ENCODE measurements at places on chromosomes 1 and 21.

DNA sequence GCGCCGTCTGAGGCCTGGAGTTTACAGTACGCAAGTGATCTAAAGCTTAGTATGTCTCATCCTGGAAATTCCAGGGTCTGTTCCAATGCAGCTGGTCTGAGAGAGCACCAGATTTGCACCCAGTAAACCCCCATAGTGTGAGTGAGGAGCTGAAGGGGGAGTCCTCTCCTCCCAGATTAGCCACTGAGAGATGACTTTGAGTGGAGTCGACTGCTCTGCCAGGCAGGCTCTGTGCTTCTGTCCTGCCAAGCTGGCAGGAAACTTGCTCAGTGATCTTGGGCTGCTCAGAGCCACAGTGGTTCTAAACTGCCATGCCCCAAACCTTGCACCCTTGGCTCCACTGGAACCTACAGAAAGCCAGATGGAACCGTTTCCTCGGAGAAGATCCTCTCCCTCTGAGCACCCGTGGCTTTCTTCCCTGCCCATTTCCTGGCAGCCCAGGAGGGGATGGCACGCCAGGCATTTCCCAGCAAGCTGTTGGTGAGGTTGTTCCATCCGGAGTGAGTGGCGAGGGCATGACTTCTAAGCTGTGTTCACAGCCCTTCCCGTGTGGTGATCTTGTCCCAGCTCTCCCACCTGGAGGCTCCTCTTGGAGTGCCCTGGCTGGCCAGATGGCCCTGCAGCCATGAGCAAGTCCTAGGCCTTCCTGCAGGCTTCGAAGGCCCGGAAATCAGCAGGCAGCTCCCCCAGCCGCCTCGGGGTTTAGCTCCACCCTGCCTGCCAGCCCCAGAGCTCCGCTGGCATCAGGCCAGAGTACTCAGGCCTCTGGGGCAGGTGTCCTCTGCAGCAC is 125.9 kb upstream of the VAMP3 start:
- no peak for DNase-seq

DNA sequence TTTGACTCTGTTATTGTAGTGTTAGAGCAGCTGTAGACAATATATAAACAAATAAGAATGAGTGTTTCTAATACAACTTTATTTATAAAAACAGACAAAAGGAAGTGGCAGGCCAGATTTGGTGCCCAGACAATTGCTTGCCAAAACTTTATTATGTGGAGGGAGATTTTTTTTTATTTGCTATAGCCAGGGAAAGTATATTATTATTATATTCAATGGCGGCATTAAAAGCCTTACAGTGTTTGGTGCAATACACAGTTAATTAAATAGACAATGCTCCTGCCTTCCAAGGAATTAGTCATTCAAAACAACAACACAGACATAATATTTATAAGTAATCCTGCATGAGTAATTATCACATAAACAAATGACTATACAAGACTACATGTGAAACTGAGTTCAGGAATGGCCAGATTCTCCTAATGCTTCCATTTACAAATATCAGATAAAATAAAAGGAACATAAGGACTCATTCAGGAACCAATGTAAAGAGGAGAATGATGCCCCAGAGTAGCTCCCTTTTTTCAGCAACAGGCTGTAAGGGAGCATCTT is 10.6 kb upstream of the RC3H1 start:
- DNase-seq: no peak

- DNase-seq: no peak
Observed at GRCh38 chr1:162571696-162572095, 10.2 kb downstream of the UAP1 start.

DNA sequence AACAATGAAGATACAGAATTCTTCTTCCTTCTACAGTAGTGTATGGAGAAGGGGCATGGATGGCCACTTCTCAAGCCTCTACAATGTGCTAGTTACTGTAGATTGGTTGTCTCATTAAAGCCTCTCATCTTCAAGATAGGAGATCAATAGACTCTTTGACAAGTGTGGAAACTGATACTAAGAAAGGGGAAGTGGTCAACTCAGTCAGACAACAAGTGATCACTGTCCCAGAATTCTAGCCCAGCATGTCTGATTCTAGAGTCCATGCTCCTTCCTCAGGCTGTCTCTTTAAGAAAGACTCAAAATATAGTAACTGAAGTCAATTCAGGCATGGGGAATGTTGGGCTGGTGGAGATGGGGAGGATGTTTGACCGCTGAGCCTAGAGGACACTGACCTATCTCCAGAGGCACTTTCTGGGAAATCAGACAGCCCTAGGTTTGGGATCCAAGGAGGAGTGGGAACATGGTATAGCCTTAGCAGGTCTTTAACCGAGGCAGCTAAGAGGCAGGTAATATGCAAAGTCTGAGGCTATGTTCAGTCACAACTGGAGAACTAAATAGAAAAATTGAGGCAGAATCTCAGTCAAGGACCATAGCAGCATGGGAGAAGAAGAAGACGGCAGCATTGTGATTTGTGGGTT is 39.3 kb upstream of the EYA3 start:
- no peak for DNase-seq

- DNase-seq: no peak
Observed at GRCh38 chr1:223349241-223349640, 14.7 kb downstream of the SUSD4 start.

DNA sequence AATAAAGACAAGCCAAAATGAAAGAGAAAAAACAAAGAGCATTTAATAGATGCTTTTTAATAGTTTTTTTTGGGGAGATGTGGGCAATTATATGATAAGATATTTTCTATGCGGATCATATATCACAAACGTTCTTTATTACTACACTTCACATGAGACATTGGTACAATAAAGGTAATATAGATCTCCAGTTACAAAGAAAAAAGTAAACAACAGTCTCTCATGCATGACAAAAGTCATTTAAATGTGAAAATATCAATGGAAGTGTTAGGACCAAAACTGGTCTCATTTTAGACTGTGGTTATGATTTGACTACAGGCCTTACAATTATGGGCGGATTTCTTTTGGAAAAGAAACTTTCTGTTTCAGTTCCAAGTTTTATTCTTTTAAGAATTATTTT is 687.0 kb downstream of the ADGRL2 start:
- DNase-seq: no peak

DNA sequence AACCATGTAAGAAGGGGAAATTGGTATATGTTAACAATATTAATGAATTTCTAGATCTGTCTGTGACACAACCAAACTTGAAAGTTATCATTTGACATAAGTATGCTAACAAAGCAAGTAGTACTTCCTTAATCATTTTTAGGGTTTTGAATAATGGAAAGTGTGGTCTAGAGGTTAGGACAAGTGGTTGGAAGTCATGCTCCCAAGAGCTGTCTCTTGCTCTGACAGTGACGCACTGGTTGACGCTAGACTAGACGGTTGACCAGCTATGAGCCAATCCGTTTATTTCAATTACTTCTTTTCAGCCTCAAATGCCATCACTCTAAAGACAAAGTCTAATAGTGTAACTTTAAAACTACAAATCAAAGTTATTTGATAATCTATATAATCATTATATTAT is 20.7 kb upstream of the RGS1 start:
- no peak for DNase-seq

GRCh38 chr1:79819140-79819539 is 812.6 kb upstream of the ADGRL4 start:
- no peak for DNase-seq

DNA sequence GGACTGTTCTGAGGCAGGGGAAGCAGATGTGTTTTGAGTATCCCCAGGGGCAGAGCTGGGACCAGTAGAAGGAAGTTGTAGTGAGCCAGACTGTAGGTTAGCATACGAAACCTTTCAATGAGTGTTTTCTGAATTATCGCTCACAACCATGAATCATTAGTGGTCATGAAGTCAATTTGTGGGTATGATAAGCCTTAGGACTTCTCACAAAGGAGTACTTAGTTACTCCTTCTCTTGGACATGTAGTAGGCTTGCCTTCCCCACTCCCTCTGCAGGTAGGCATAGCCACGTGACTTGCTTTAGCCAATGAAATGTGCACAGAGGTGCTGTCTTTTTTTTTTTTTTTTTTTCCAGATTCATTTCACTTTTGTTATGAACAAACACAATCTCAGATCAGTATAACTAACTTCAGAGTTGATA is 23.9 kb upstream of the FAAH start:
- DNase-seq: no peak

- no peak for DNase-seq
Observed at GRCh38 chr1:33009561-33009960, 27.1 kb downstream of the AK2 start.

- no peak for DNase-seq
Observed at GRCh38 chr1:192609110-192610079, 26.6 kb upstream of the RGS13 start.

DNA sequence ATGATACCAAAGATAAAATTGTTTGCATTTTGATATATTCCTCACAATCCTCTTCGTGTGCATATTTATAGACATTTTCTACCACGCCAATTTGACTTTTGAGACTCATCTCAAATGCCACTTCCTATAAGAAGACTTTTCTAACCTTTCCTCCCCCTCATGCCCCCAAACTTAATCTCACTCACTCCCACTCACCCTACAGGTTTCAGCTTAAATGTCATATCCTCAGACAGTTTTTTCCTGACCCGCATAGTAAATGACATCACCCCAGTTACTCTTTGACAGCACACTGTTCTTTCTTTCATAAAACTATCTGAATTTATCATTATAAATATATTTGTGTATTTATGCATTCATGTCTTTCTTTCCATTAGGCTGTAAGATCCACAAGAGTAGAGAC is 29.6 kb upstream of the RGS8 start:
- no peak for DNase-seq

DNA sequence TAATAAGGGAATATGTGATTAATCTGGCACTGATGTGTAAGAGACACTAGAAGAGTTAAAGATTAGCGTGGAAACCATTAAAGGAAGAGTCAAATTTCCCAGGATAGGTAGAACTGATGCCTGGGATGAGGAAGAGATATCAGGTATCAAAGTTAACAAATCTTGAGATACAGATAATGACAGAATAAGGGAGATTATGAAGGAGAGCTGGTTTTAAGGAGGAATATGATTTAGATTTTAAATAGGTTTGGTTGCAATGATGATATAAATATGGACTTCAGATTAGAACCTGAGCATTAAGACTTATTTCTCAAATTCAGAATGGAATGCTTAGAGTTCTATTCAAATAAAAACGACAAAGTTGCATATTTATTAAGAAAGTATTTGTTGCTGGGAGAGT is 26.2 kb downstream of the MAGI3 start:
- DNase-seq: no peak

GRCh38 chr1:237868817-237869600 is 21.7 kb downstream of the ZP4 start:
- DNase-seq: no peak

DNA sequence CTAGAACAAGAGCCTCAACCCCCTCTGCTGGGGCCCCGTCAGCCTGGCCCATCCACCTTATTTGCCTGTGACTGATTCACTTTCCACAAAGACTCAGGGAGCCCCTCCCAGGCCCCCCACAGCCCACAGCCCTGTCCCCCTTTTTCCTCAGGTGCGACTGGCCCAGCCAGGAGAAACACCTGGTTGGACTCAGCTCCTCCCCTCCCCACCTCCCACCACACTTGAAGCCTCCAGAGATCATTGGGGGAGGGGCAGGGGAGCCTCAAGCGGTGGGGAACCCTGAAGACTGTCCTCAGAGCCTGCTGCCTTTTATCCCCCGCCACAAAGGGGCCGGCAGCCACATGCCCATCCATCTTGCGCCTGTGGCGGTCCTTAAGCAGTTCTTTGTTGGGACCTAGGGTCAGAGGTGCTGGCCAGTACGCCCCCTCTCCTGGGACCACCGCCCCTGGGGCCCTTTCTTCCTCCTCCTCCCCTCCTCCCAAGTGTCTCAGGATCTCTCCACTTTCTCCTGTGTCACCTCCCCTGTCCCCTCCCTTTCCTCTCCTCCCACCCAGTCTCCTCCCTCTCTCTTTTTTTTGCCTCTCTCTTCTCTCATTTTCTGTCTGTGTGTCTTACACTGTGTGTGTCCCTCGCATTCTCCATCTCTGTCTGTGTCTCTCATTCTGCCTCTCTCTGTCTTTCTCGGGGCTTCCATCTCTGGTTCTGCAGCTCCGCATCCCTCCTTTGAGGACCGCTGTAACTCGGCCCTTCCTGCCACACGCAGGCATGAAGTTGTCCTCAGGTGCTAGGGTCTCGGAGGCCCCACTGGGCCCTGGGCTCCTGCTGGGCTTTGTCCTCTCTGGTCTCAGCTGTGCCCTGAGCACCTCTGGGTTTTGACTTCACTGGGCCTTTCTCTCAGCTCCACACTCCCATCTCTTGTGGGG is 12.2 kb downstream of the CRABP2 start:
- DNase-seq: peak; percentile 67

- no peak for DNase-seq
Observed at GRCh38 chr1:5751163-5751540, 241.1 kb downstream of the NPHP4 start.

GRCh38 chr1:91846007-91846638 is 39.8 kb downstream of the TGFBR3 start:
- DNase-seq: peak; percentile 43

- DNase-seq: no peak
Observed at GRCh38 chr1:112589766-112590165, 29.2 kb downstream of the ST7L start.

GRCh38 chr1:161080441-161081405 is 8.6 kb downstream of the NECTIN4 start:
- peak; percentile 43 for DNase-seq

GRCh38 chr1:169931795-169932231 is 38.1 kb upstream of the SCYL3 start:
- DNase-seq: peak; percentile 36

GRCh38 chr1:202012544-202013478 is 2.4 kb downstream of the ELF3 start:
- DNase-seq: no peak

DNA sequence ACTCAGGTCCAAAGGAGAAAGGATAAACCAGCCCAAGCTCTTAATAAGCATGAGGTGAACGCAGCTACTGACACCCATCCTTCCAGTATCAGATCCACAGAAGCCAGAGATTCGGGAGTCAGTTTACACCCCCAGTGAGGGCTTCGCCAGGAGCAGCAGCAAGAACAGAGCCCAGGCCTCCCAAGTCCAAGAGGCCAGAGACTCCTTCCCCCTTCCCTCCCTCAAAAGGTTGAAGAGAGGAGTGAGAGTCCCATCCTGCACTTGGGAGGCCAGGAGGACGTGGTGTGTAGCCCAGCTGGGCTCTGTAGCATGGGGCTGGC is 72.8 kb downstream of the MRPL37 start:
- DNase-seq: no peak

GRCh38 chr1:5885471-5886139 is 106.6 kb downstream of the NPHP4 start:
- DNase-seq: no peak

DNA sequence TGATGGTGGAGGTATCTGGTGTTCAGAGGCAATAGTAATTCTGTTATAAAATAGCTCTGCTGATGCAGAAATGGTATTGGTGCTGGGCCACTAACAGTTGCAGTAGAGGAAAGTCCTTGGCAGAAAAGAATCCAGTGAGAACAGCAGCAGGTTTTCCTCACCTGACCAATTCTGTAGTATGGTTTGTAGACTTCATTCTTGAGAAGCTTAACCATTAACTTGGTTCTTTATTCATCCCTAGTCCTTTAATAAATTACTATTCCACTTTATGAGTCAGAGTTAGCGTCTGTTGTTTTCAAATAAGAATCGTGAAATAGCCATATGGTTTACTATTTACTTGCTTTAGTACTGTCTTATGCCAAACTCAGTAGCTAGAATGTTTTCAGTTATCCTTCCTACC is 128.5 kb upstream of the SERTAD4 start:
- DNase-seq: no peak

Measured in fibroblast of skin of right quadriceps (primary cell).